ENCODE measurements at places on chromosomes 5 and 9.

GRCh38 chr5:78841767-78842166, 143.3 kb downstream of the ARSB start:
- DNase-seq: no peak

DNA sequence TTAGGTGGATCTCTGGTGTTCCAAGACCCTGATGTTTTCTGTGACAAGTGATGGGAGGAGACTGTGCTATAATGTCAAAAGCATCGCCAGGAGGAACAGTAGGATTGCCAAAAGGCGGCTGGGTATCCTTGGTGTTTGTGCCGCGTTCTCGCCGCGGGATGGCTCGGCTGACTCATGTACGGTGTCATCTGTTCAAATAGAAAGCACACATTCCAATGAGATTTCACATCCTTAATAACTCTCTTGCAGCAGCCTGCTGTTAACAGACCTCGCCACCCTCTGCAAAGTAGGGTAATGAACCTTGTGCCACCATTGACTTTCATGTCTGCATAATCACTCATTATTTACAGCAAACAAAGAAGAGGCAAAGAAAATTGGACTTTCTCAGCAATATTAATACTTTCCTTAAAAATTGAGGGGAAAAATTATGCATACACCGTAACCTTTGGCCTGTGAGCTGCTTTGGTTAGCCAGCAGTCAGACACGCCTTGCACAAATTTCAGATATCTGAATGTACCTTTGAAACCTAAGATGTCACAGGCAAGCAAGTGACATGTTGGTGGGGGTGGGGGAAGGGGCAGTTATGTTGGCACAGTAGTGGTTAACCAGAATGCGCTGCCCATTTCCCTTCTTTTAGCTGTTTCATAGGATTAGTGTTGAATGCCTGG, 289.4 kb downstream of the EFNA5 start:
- DNase-seq: no peak

DNA sequence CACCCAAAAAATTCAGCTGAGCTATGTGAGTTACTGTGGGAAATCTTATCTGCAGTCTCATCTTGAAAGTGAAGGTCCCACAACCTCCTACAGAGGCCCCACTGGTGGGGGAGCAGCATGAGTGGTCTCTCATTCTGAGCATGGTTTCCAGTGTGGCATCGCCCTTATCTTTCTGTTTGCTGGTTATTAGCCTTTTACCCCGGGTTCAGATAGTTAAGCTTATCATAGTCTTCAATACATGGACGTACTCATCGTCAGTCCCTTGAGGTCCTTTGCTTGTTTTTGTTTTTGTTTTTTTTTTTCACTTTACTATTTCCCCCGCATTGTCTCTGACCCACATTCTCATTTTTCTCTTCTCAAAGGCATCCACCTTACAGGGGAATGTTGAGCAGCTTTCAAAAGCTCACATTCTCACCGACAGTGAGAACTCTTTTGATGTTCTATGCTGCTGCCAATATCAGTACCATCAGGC, 7.7 kb upstream of the HAVCR2 start:
- no peak for DNase-seq

- peak; percentile 34 for DNase-seq
Measured at GRCh38 chr5:66757219-66757833, 161.1 kb downstream of the MAST4 start.

DNA sequence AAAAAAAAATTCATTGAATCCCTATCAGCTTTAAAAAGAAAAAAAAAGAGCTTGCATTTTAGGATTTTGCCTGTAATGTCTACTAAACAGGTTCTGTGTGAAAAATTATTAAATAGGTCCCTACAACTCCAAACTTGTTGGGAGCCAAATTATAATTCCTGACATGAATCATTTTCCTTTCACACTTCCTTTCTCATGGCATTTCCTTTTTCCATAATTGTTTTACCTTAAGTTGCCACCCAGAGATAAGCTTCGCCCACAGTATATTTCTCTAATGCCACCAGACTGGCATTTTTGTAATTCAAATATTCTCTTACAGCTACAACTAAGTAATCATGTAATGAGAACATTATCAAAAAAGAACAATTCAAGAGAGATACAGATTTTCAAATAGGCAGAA, 348.8 kb downstream of the EFNA5 start:
- DNase-seq: no peak

DNA sequence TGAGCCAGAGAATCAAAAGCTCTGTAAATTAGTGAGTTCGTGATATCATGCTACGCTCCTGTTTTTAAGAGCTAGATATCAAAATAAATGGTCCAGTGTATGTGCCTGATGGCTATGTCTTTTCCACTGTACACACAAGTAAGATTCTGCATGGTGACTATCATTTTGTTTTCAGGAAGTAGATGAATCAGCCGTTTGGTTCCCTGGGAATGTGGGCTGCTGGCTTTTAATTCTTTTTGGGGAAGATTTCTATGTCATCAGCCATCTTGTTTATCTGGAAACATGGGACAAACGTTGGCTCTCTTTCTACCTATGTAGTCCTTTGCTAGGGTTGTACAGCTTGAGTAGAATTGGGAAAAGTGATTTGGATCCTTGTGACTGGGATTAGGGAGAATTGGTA, 126.7 kb downstream of the GRIA1 start:
- no peak for DNase-seq

DNA sequence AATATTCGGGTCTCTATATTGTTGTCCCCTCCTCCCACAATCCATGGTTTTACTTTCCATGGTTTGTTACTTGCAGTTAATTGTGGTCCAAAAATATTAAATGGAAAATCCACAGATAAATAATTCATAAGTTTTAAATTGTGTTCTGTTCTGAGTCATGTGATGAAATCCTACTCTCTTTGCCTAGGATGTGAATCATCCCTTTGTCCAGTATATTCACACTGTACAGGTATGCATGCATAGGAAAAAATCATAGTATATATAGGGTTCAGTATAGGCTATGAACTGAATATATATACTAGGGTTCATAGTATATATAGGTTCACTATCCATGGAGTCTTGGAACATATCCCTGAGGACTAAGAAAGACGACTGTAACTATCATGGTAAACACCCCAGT, 19.6 kb downstream of the INSYN2B start:
- DNase-seq: no peak

- DNase-seq: no peak
Measured at GRCh38 chr9:113057193-113057592, 669 bp upstream of the ZFP37 start.

DNA sequence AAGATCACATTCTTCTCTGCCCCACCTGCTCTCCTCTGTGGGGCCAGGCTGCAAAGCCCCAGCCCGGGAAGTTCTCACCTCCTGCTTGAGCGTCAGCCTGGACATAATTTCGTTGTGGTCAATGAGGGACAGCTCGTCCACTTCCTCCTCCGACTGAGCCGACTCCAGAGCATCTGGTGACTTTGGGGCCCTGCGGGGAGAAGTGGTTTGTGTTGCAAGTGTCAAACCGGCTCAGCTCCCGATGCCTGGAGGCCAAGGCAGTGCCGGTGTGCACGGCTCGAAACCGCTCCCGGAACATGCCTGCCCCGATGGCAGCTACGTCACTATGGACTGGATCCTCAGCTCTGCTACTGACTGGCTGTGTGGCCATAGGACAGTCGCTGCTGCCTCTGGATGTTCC, 52.8 kb downstream of the PRRT1B start:
- DNase-seq: no peak

DNA sequence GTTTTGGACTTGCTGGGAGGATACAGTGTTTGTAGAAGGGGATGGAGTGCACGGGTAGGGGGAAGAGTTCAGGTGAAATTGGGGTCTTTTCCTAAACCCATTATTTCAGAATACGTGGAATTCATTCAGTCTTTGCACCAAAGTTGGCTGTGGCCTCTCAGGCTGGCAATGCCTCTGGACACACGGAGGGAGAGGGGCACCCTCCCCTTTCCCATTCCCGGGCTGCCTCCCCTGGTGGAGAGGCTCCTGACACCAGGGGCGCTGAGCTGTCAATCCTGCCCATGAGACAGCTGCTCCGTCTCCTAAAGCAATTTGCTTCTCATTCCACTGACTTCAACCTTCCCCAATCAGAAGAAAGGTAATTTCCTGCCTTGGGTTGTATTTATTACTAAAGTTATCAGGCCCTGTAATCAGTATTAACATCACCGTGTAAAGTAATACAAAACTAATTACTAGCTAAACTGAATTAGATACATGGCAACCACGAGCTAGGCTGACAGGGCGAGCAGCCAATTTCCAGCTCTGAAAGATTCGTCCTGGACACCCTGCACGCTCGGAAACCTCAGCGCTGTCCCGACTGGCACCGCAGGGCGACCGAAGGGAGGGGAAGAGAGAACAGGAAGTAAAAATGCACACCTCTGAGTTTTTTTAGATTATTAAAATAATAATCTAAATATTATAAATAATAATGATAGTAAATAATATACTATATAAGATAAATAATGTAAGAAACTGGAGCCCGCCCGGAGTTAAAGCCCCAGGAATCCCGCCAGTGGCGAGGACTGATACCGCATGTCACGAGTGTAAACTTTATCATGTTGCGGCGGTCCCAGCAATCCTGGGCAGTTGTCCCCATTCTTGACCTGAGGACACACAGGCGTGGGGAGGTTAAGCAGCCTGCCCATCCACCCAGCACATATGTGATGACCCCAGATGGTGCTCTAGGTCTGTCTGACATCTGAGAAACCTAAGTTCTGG, 6.9 kb upstream of the OLFM1 start:
- no peak for DNase-seq

GRCh38 chr9:126170286-126170823, 156.3 kb upstream of the MVB12B start:
- DNase-seq: no peak

DNA sequence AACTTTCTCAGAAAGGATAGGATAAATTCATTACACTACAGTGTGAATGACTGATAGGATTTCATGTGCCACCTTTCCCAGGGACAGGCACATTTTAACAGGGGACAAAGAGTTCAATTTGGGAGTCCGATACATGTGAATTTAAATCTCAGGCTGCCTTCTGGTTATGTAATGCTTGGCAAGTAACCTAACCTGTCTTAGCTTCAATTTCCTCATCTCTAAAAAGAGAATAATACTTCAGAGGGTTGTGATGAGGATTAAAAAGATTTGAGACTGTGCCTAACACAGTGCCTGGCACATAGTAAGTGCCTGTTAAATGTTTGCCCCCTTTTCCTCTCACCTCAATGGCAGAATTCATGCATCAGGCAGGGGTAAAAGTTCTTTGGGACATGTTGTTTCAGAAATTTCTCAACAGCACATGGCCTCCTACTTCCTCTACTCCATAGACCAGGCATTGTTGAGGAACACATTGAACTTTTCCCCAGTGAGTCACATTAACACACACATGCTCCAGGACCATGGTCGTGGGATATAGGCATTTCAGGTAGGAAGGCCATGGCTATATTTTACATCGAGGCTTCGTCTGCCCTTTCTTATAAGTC, 94.6 kb upstream of the EGFLAM start:
- no peak for DNase-seq

DNA sequence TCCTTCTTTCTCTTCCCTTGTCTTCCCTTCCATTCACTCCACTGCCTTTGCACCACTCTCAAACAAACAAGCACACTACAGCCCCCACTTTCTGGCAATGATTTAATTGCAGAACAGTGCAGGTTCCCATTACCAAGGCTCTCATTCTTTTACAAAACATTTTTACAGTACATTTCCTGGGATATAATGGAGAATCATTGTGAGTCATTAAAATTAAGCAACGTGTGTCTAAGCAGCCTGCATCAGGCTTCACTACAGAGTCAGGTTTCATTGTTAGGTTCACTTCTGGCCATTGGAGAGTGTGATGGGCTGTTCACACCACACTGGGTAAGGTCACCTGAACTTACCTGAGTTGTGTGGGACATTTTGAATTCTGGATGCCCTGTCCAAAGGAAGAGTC, 303.5 kb downstream of the TRIM32 start:
- DNase-seq: no peak

DNA sequence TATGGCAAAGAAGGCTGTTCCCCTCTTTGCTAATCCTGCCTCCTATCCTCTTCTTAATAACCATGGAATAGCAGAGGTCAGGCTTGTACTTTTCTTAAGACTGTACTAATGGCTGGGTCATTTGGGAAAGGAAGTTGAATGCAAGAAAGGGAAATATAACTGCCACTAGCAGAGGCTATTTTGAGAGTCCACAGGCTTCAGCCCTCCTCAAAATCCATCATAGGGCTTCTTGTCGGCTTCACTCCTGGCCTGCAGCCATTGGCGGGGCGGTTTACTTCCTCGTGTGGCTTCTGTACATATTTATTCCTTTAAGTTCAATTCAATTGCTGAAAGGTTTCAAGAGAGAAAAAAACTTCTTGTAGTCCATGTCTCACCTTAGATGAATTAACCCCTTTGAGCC, 2.8 kb upstream of the PARP8 start:
- DNase-seq: no peak

DNA sequence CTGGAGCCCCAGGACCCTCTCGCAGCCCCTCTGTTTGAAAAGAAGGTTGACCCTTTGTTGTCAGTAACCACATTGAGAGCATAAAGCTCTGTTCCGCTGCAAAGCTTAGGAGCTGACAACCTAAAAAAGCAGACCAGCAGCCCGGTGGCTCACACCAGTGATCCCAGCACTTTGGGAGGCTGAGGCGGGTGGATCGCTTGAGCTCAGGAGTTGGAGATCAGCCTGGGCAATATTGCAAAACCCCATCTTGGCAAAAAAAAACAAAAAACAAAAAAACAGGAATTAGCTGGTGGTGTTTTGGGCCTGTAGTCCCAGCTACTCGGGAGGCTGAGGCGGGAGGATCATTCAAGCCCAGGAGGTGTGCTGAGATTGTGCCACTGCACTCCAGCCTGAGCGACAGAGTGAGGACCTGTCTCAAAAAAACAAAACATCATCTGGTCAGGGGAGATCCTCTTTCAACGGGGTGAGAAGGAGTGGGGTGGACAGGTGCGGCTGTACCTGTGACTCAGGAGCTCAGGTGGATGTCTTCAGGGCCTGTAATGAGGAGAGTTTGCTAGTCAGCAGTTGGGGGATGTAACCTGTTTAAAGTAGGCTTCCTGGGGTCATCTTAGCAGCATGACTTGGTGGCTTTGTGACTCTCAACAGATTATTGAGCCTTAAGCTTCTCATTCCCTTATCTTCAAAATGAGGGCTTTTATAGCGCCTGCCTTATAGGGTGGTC, 694 bp upstream of the REEP2 start:
- no peak for DNase-seq

DNA sequence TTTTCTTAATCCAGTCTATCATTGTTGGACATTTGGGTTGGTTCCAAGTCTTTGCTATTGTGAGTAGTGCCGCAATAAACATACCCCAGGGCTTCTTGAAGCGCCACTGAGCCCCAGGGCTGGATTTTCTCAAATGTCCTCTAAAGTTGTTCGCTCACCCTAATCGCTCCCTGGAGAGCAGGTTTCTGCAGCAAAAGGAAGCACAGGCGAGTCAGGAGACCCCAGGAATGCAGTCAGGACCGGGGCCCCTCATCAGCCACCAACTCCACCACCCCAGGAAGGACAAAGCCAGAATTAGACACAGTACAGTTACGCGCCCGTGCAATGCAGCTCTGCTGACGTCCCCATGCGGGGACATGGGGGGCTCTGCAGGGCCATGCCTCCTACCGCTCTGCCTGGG, 15.7 kb upstream of the OBP2B start:
- DNase-seq: no peak

- DNase-seq: no peak
Measured at GRCh38 chr5:151647320-151647861, 39.3 kb downstream of the SPARC start.

Data from DMS79 treated with DMSO at 0.1 percent for 48 hours (cell line).